Kasumi-1 (cell line): ENCODE measurements at places on chromosomes 5 and 9.

DNA sequence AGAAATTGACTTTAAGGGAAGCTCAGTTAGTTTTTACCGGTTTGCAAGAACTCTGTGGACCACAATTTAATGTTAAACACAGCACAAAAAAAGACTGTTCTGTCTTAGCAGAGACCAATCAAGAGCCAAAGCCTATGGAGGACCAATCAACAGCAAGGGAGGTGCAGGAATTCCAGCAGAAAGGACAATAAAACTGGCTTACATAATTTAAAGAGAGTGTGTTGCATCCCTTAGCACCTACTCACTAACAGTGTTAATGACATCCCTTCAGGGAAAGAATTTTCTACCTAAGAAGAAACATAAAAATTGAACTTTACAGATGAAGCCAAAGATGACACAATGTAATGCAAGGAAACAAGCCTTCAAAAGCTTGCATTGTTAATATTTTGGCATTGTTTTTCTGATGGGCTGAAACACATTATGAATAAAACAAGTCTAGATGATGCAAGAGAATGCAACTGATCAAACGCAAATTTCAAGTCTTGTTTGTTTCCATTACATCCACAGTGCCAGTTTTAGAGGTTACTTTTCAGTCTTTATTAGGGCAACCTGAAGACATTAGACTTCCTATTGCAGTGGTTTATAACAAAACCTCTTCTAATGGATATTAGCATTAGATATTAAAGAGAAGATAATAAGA, 111.3 kb upstream of the FST start:
- no peak for DNase-seq

- no peak for DNase-seq
Measured at GRCh38 chr5:179257176-179257682, 88.0 kb downstream of the ADAMTS2 start.

GRCh38 chr9:96852676-96853075, 1.6 kb downstream of the ZNF782 start:
- no peak for DNase-seq

DNA sequence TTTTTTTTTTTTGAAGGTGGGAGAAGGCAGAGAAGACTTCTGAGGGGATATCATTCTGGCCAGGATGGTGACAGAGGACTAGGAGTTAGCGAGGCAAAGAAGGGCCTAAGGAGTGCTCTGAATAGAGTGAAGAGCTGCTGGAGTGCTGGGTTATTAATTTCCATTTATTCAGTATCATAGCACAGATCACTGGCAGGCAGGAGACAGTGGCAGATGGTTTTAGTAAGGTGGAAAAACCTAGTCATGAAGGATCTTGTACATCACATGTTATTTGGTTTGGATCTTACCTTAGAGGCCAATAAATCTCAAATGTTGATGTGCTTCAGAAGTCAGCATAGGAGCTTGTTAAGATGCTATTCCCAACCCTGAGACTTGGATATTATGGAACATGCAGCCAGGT, 165.5 kb downstream of the TTLL11 start:
- no peak for DNase-seq

DNA sequence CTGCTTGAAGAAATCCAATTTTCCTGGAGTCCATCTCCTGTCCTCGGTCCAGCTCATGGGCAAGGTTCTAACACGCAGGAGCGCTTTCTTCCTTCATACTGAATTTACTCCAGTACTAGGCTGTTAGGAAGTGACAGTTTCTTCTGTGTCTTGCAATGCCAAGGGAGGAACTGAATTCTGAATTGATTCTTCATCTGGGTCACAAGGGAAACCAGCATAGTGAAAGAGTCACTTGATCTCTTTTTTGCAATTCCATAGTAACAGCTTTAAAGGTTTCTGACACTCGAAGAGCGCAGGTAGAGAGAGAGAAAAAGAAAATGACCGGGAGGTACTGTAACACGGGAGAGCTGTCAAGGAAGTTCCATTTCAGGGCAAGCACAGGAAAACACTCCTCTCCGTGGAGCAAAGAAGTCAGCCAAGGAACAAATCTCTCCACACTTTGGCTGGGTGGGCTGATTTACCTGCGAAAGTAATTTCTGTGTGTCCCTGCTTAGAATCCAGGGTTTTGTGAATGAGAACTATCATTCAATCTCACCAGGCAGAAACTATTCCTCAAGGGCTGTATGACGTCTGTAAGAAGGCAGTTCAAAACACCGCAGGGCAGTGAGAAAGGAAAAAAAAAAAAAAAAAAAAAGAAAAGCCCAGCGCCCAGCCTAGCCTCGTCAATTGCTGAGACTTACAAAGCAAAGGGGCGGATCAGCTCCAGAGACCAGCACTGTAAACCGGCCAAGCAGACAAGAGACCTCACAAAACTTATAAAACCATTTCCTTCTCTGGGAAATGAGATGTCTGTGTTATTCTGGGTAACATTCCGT, 617.8 kb downstream of the PDE4D start:
- DNase-seq: no peak

- no peak for DNase-seq
Measured at GRCh38 chr9:75063556-75064305, 24.2 kb downstream of the NMRK1 start.

DNA sequence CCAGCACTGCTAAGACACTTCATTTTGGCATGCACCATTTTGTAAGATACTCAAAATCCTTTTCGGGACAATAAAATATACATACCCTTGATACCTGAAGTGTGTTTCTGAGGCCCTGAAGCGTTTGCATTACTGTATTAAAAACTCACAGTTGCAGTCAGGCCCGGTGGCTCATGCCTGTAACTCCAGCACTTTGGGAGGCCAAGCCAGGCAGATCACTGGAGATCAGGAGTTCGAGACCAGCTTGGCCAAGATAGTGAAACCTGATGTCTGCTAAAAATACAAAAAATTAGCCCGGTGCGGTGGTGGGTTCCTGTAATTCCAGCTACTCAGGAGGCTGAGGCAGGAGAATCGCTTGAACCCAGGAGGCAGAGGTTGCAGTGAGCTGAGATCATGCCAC, 2.5 kb upstream of the EIF4EBP3 start:
- no peak for DNase-seq

GRCh38 chr5:6090838-6091237, 287.5 kb downstream of the MED10 start:
- DNase-seq: no peak

DNA sequence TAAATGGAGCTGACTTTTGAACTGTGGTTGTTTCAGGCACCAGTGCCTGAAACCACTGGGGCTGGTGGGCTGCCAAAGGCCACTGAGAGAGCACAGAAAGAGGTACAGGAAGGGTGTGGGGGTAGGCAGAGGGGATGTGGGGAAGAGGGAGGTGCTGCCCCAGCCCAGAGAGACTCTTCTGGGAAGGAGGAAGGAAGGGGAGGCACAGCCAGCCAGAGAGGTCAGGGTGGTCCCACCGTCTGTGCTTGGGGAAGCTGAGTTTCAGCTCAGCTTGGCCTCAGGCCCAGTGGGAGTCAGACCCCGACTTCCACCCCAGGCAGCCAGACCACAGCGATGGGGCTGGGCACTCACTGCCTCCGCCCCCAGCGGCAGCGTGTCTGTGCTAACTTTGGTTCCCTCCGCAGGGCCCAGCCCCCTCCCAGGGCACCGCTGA, 8.6 kb upstream of the PHYKPL start:
- DNase-seq: peak; percentile 97

GRCh38 chr9:130986356-130986965, 22.5 kb upstream of the LAMC3 start:
- no peak for DNase-seq

DNA sequence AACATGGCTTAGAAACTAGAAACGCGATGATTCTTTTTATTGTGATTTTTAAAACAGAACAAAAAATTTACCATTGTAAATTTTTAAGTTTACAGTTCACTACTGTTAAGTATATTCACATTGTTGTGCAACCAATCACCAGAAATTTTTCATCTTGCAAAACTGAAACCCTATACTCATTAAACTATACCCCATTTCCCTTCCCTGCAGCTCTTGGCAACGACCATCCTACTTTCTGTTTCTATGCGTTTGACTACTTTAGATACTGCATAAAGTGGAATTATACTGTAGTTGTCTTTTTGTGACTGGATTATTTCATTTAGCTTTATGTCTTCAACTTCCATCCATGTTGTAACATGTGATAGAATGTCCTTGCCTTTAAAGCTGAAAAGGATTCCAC, 52.5 kb downstream of the SPOCK1 start:
- no peak for DNase-seq

GRCh38 chr5:153276151-153276550, 214.3 kb upstream of the GRIA1 start:
- DNase-seq: peak; percentile 36

GRCh38 chr5:7908317-7908716, 39.4 kb downstream of the MTRR start:
- DNase-seq: no peak

DNA sequence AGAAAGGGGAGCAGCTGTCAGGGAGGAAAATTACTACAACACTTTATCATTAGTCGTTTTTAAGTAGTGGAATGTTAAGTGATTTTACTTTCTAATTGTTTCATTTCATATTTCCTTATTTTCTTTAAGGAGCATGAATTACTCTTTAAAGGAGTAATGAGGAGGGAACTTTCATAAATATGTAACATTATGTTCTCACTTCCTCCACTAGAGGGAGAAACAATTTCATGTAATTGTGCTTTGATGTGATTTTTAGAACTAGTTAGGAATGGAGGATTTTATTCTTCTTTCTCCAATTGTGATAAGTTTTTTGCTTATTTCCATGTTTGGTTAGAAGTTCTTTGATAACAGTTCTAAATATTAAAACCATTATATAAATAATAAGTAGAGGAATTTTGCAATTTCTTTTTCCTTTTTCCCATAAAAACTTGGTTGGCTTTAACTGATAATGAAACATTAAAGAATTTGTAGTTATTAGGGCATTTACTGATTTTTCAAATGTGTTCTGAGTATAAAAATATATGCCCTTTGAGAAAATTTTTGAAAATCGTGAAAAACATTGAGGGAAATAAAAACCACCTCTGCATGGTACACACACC, 25.6 kb downstream of the CEP78 start:
- peak; percentile 37 for DNase-seq

DNA sequence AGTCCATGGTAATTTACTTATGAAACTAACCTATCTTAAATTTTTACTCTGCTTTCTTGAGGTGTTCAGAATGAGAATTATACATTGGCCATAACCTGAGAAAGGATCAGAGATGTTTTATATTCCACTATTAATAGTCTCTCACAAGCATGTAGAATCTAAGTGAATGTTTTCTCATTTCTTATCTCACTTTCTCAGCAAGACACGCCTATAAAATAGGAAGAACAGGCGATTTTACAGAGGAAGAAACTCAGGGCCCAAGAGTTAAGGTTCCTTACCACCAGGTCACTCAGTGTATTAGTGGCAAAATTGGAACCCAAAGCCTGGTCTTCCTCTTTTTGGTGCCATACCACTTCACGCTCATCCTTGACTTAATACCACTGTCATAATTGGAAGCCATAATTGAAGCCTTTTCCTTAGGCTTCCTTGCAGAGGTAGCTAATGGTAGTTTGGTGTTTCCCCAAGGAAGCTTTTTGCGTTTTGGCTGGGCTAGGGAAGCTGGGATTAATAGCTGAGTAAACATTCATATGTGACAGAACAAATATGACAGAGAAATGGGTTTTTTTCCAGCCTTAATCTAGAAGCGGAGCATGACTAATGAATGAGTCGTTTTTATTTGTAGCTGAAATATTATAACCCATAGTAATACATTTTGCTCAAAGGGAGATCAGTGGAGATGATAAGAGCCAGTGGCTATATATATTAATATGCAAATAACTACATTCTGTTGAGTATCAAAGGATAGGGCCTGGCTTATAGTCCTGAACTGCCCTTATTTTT, 16.9 kb downstream of the HMGXB3 start:
- DNase-seq: no peak

GRCh38 chr5:139651043-139651834, 3.1 kb downstream of the CXXC5 start:
- DNase-seq: no peak

- DNase-seq: no peak
Measured at GRCh38 chr9:128627906-128628305, 28.7 kb downstream of the DYNC2I2 start.

- DNase-seq: no peak
Measured at GRCh38 chr9:132042324-132042723, 37.3 kb downstream of the MED27 start.

GRCh38 chr5:140365941-140366340, 5.9 kb downstream of the SLC4A9 start:
- no peak for DNase-seq

GRCh38 chr9:84860249-84861115, 191.0 kb downstream of the NTRK2 start:
- DNase-seq: no peak

DNA sequence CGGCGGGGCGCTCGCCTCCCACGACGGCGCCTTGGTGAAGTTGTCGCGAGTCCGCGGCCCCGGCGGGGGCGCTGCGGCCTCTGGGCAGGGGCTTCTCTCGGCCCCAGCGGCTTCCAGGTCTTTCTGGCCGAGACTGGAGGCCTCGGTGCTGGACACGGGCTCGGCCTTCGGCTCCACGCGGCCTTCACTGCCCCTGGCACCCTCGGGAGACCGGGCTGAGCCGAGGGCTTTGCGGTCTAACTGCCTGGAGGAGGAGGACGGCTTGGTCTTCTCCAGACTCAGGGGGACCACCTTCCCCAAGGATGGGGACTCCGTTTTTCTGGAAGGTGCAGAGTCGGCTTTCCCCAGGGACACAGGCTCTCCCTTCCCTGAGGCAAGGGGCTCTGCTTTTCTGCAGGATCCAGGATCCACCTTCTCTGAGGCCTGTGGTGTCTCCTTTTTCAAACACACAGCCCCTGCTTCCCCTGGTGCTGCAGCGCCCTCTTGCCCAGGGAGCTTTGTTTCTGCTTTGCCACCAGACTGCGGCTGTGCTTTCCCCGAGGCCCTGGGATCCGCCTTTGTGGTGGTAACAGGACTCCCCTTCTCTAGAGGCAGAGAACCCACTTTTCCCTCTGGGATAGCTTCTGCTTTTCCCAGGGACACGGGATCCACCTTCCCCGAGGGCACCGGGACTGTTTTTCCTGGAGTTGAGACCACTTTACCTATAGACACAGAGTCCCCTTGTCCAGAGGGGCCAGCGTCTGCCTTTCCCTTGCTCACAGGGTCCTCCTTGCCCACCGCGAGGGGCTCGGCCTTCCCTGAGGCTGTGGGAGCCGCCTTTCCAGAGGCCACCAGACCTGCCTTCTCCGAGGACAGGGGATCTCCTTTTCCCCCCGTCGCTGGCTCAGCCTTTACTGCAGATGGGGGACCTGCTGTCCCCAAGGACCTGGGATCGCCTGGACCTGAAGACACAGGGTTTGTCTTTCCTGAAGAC, 12.3 kb downstream of the GPRIN1 start:
- peak; percentile 22 for DNase-seq
